ENCODE measurements at places on chromosomes 1 and 21. TPM values are rescaled to one million over a fixed set of nuclear protein-coding genes. Genes with fewer than 3 reads are reported as not detected.

GRCh38 chr1:116682641-116683221 is 15.2 kb upstream of the IGSF3 start:
- H3K27ac ChIP-seq, result no peak overlapping the region
- no peak overlapping the region for H3K4me3 ChIP-seq

GRCh38 chr1:172893146-172893841 is 157.4 kb downstream of the TNFSF18 start:
- no peaks in the 10 kb centered on the region for H3K4me1 ChIP-seq
- H3K27me3 ChIP-seq, result no peaks in the 10 kb centered on the region
- H3K4me3 ChIP-seq, result no peak overlapping the region
- no peak overlapping the region for H3K27ac ChIP-seq

DNA sequence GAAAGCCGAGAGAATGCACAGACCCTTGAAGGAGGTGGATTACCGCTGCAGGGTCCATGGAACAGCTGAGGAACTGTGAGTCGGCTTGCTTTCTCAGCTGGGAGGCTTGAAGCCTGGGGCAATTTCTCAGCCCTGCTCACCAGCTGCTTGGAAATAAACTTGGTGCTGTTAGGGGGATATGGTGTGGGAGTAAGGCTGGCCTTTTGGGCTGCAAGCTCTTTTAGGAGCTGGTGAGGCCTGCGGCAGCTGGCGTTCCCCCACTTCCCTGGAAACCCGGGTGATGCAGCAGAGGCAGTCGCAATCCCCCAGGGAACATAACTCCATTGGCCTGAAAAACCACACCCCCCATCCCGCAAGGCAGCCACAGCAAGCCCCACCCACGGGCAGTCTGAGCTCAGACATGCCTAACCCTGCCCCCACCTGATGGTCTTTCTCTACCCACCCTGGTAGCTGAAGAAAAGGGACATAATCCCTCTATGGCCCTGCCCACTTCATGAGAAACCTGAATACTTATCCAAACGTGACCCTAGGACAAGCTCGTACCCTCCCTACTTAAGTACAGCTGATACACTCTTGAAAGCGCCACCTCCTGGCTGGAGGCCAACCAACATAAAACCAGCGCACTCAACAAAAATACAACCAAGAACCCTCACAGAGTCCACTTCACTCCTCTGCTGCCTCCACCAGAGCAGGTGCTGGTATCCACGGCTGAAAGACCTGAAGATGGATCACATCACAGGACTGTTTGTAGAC is 1995.8 kb downstream of the NCAM2 start:
- H3K36me3 ChIP-seq, result no peaks in the 10 kb centered on the region
- H3K4me3 ChIP-seq, result no peak overlapping the region
- no peaks in the 10 kb centered on the region for H3K4me1 ChIP-seq
- H3K27ac ChIP-seq, result no peak overlapping the region
- no peaks in the 10 kb centered on the region for H3K27me3 ChIP-seq

DNA sequence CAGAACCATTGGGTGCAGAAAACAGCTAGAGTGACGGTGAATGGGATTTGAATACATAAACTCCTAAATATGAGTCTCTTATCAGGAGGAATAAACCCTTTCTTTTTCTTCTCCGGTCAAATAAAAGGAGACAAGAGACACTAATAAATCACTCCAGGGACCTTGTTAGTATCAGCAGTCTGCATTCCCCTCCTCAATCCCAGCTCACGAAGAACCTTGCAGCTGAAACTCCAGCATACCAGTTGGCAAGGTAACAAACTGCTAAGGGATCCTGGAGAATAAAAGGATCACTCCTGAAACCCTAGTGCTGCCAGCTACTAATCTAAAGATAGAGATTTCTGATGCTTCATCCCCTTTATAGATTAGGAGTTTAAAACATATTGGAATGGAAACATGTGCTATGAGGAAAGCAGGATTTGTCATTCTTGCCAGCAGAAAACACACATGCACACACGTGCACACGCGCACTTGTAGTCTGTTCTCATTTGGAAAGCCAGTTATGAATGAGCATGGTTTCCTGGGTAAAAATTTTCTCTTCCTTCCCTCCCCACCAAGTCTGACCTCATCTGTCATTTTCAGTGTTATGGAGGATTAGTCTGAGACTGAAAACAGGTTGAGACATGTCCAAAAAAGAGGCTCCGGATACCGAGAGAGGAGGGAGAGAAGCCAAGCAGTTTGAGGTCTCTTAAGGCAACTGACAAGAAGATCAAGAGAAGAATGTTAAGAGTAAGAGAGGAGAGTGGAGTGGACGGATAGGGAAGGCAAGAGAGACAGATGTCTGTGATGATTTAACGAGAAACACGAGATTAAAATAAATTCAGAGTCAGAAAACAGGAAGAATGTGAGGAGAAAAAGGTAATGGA is 10.9 kb downstream of the IER5 start:
- peaks cover 5% of the 10 kb centered on the region for H3K4me1 ChIP-seq
- H3K27ac ChIP-seq, result no peak overlapping the region
- no peaks in the 10 kb centered on the region for H3K36me3 ChIP-seq
- no peak overlapping the region for H3K4me3 ChIP-seq

- H3K27ac ChIP-seq, result no peak overlapping the region
- no peak overlapping the region for H3K4me3 ChIP-seq
- H3K36me3 ChIP-seq, result no peaks in the 10 kb centered on the region
- no peaks in the 10 kb centered on the region for H3K27me3 ChIP-seq
Observed at GRCh38 chr1:5500541-5500940, 491.7 kb downstream of the NPHP4 start.

GRCh38 chr1:25944986-25945385 is 38.8 kb upstream of the STMN1 start:
- H3K4me3 ChIP-seq, result no peak overlapping the region
- H3K36me3 ChIP-seq, result no peaks in the 10 kb centered on the region
- DNase-seq, result no peak
- H3K27me3 ChIP-seq, result no peaks in the 10 kb centered on the region
- no peaks in the 10 kb centered on the region for H3K4me1 ChIP-seq

The ELF3 gene
- 293 TPM for total RNA-seq

The SELP gene
- 2.9 TPM for total RNA-seq

The SAMD13 gene
- 0.66 TPM for total RNA-seq

The CASP9 gene
- 21.5 TPM for total RNA-seq

Data from body of pancreas (tissue), 4 donors.